ENCODE measurements at places on chromosomes 1 and 21.
A peak's percentile ranks its signal among the peaks of the same experiment; 100 is the strongest.

DNA sequence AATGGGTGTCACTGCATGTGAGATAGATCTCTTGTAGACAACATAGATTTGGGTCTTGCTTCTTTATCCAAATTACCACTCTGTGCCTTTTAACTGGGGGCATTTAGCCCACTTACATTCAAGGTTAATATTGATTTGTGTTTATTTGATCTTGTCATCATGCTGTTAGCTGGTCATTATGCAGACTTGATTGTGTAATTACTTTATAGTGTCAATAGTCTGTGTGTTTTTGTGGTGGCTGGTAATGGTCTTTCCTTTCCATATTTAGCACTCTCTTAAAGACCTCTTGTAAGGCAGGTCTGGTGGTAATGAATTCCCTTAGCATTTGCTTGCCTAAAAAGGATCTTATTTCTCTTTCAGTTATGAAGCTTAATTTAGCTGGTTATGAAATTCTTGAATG lies 29.6 kb downstream of the ZNF691 start:
- no peak for DNase-seq

- DNase-seq: no peak
These were observed 7.3 kb downstream of the KCNH1 start for GRCh38 chr1:211126622-211127021.

DNA sequence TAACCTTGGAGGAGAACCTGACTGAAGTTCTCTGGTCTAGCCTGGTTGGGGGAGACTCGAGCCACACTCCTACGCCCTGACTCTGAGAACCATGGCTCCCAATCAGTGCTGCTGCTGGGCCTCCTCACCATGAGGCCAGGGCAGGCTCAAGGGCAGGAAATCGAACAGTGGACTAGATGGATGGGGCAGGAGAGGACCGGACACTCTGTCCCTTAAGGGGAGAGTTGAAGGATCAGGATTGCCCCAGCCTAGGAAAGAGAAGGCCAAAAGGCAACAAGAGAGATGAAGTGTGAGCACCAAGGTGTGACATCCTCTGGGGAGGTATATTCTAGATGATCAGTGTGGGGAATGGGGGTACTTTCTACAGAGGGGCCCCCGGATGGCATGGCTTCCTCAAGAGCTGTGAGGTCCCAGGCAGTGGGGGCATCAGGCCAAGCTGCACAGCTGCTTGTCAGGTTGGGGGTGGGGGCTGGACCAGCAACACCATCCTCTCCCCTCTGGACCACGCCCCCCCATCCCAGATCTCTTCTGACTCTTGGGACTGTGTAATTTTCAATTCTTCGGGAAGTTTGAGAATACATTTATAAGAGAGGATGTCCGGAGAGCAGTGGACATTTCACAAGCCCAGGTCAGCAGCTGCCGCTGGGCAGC lies 34.0 kb downstream of the MX1 start:
- DNase-seq: no peak

GRCh38 chr1:156540955-156541354 lies 31.4 kb downstream of the IQGAP3 start:
- no peak for DNase-seq

DNA sequence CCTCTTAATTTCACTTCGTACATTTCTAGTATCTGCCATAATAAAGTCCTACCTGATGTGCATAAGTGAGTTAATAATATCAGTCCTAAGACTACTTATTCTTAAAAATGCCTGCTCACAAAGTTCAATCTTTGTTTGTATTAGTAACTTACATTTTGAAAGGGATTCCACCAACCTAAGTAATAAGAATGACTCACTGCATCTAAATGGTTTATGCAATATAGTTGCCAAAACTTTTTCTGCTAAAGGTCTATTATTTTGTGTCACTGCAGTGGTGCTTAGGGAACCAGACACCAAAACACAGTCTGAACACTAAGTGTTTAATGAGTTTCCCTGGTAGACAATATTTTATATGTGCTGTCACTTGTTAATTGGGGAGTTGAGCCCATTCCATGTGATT lies 1.8 kb downstream of the ZNF669 start:
- DNase-seq: no peak

DNA sequence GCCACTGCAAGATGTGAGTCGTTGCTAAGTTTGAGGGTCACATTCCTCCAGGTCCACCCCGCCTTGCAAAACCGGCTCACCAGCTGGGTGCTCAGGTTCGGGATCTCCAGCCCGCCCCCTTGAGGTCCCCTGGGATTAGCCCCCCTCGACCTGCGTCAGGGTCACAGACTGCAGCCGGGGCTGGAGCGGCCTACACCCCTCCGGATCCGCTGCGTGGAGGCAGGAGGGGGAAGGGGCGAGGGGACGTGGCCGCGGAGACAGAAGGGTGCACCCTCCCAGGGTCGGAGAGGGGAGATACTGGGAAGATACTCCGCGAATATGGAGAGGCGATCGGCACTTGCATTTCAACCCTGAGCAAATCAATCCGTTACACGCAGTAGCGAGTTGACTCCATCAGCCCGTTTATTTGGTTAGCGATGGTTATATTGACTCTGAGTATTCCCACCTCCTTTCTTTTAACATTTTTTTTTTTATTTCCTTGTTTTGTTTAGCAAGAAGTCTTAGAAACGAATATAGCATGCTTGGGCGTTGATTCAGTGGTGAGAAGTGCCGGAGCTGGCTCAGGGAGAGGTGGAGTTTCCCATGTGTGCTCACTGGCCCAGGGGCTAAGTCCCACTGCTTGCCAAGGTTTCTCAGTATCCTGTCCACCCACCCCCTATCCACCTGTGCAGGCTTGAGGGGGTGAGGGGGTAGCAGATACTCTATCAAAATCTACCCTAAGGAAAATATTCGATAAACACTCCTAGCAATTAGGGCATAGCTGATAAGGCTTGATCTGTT lies 997 bp downstream of the IFNAR2 start:
- peak; percentile 37 for DNase-seq

DNA sequence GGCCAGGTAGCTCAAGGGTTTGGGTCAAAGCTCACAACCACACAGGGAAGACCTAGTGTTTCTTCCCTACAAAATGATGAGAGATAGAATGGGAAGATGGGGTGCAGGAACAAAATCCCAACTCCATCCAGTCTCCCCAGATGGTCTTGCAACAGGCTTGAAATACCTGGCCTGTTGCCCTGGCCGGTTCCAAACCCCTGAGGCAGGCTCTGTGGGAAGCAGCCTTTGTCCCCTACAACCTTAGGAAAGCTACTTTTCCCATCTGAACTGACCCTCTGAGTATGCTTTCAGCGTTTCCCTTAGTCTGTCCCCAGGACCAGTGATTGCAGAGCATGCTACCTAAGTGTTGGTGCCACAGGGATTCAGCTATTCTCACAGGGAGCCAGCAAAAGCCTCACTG lies 104.0 kb downstream of the GDAP2 start:
- DNase-seq: no peak

- peak; percentile 17 for DNase-seq
These were observed 2.2 kb downstream of the PAQR6 start for GRCh38 chr1:156245451-156246232.

DNA sequence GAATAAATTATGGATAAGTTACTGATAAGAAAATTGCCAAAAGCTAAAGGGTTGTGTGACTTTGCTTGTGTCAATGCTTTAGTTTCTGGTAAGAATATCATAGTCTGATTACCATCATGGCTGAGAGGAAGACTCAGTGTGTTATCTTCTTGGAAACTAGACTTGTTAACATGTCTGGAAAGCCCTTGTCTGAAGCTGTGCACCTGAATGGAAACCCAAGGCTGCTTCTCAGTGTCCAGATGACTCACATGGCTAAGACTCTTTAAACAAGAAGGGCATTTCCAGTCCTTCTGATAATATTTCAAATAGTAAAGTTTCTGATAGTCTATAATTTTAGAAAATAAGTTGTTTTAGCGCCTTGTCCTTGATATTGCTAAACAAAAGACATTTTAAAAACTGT lies 1092.7 kb downstream of the PLA2G4A start:
- DNase-seq: no peak

DNA sequence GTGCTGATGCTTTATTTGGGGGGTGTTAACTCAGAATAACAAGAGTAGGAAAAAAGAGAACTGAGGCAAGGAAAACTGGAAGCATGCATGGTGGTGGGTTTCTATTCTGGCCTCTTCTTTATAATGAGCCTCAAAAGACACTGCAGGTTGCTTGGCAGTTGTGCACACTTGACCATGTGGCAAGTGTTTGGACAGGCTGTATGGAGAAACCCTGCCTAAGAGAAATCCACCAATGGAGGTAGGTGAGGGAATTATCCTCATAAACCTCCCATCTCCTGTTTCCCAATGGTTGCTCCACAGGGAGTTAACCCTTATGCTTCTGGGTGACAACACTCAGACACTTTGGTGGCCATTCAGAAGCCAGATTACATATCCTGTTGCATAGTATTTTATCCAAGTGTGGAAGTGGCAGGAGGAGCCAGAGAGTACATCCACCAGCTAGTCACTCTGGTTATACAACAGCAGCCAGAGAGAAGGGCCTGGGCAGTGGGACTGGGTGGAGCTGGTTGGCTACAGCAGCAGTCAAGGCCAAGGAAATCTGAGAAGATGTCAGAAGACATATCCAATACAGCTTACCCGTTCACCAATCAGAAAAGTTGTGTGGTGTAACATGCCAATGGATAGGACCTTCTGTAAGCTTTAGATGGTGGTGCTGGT lies 16.4 kb upstream of the VASH2 start:
- no peak for DNase-seq

- DNase-seq: no peak
These were observed 402.1 kb upstream of the B3GALT2 start for GRCh38 chr1:193588311-193589082.

GRCh38 chr1:16612332-16613172 lies 812 bp downstream of the NBPF1 start:
- DNase-seq: no peak

DNA sequence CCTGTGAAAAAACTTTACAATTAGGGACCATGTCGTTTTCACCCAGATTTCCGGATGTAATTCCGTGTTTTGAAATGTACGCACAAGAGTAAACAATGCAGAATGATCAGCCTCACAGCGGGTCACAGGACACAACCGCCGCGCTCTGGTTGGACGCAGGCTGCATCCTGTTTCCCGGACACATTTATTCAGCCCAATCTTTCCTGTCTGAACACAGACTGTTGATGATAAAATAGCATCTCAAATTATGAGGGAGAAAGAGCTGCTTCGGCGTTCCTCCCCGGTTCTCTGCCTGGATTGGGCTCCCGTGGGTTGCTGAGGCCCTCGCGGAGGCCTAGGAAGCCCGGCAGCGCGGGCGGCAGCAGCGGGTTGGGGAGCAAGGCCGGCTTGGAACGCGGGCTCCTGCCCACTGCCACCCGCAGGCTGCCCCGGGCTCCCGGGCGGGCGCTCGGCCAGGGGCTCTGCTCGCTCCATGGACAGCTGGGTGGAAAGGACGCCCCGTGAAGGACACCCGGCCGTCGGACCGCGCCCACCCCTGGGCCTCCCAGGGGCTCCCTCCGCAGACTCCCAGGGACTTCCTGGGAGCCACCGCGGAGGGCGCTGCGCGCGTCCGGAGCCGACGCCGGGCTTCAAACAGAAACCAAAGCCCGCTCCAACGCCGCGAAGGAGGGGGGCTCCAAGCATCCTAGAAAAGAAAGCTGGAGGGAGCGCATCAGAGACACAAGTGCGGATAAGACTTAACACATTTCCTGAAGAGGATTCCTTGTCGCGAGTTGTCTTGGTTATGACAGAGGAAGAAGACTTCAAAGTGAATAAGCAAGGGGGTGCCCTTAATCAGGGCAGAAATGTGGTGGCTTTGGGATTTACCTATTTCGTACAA lies 122.3 kb downstream of the ESRRG start:
- no peak for DNase-seq

- no peak for DNase-seq
These were observed 23.5 kb downstream of the EPHA2 start for GRCh38 chr1:16132325-16132785.

GRCh38 chr1:212137854-212138253 lies 102.3 kb downstream of the DTL start:
- no peak for DNase-seq

GRCh38 chr1:80436851-80437250 lies 1363.9 kb upstream of the ADGRL2 start:
- no peak for DNase-seq

GRCh38 chr1:169235568-169235967 lies 129.1 kb downstream of the ATP1B1 start:
- DNase-seq: no peak

- DNase-seq: no peak
These were observed 204.7 kb downstream of the NFIA start for GRCh38 chr1:61287014-61287413.

DNA sequence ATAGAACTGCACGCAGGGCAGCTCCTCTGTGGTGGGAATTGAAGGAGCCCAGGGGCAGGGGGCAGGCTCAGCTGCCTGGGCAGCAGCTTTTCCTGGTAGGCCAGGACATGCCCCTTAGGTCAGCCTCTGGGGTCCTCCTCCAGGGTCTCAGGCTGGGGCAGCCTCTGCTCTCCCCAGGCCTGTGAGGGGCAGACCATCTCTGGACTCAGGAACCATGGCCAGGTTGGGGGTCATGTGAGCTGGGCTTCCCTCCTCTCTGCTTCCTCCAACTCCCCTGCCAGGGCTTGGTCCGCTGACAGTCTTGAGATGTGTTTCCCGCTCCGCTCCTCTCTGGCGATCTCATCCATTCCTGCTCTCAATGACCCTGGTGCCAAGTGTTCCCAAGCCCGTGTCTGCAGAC lies 5.7 kb downstream of the C1orf210 start:
- DNase-seq: no peak

DNA sequence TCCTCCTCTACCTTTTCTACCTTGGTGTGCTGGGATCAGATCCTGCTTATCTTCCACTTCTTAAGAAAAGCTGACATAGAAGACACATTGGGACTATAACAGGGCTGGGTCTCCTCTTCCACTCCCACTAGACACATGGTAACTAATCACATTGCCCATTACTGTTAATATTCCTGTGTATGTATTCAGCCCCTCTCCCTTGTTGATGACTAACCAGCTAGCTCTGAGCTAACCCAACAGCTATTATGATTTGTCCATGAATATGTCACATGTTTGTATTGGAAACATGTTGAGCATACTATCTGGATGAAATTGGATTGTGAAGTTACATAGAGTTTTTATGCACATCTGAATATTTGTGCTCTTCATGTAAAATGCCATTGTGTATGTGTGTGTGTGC lies 52.9 kb downstream of the MPZL1 start:
- DNase-seq: no peak

- DNase-seq: no peak
These were observed 23.5 kb upstream of the C1orf174 start for GRCh38 chr1:3923378-3924185.

DNA sequence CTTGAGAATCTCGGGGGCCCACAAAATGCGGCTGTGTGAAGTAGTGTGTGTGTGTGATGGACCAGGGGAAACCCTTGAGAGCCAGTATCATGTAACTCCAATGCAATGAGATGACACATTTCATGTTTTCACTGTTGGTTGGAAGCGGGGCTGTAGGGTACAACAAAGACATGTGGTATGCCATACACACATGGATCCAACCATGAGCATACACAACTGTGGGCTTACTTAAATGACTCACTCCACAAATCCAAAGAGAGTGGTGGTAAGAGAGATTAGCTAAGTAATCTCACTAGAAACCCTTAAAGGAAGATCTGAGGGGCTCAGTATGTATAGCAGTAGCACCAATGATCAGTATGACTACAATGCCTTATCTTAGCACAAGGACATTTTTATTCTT lies 225.7 kb downstream of the SIPA1L2 start:
- no peak for DNase-seq

All from T-helper 9 cell (primary cell).